Brain microvascular endothelial cell (primary cell): ENCODE measurements at places on chromosomes 16 and 17.

DNA sequence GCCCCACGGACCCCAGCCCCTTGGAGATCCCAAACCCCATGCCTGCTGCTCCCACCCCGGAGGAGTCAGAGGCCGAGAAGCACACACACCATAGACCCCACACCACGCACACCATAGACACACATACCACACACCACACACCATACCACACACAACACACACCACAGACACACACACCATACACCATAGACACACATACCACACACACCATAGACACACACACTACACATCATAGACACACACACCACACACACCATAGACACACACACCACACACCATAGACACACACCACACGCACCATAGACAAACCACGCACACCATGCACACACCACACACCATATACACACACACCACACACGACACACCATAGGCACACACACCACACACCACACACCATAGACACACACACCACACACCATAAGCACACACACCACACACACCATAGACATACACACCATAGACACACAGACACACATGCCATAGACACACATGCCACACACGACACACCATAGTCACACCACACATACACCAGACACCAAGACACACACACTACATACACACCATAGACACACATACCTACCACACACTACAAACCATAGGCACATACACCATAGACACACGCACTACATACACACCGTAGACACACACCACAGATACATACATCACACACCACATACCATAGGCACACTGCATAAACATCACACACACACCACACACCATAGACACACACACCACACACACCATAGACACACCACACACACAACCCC lies 11.3 kb downstream of the TBC1D16 start:
- no peak for DNase-seq

GRCh38 chr16:86010680-86011141 lies 111.7 kb downstream of the IRF8 start:
- DNase-seq = no peak

- no peak for DNase-seq
Measured at GRCh38 chr17:17682293-17682736, 1.1 kb downstream of the RAI1 start.

GRCh38 chr16:55725055-55725777 lies 69.4 kb downstream of the SLC6A2 start:
- no peak for DNase-seq

DNA sequence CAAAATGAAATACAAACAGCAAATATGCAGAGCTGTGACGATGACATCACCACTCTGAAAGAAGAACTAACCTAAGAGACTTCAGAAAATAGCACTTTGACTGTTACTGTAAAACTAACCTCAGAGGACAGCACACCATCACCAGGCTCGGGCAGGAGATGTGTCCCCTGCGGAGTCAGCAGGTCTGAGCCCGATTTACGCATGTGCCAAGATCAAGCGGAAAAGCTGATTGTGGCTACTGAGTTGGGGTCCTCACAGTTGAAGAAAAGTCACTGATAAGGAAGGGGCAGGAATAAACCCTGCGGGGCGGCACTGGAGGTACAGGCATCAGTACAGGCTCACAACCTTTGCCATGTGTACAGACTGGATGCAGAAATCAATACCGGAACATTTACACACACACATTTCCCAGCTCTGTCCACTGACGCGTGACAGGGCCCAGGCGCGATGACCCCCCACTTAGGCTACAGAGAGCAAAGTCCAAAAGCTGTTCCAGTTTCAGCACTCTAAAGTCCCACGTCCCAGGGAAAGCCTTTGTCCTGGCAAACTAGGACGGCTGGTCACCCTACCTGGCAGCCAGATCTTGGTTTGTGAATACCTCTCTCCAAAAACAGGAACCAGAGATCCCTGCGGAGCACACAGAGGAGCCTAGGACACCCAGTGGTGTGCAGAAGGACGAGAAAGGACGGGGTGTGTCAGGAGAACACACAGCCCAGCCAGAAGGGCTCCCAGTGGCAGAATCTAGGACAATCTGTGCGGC lies 21.5 kb downstream of the TRAP1 start:
- no peak for DNase-seq

DNA sequence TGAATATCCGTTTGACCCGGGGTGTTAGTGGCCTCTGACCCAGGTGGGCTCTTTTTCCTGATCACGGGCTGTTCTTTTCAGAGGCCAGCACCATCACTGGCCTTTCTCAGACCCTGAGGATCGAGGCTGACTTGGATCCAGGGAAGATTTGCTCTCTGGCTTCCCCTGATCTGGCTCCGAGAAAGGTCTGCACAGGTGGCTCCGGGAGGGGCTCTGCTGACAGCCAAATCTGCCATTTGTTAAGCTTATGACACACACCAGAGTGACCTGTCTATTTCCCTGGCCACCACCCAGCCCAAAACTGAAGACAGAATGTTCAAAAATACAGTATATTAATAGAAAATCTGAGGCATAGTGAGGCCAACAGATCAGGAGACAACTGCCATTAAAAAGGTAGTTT lies 221.8 kb upstream of the TNRC6C start:
- no peak for DNase-seq

DNA sequence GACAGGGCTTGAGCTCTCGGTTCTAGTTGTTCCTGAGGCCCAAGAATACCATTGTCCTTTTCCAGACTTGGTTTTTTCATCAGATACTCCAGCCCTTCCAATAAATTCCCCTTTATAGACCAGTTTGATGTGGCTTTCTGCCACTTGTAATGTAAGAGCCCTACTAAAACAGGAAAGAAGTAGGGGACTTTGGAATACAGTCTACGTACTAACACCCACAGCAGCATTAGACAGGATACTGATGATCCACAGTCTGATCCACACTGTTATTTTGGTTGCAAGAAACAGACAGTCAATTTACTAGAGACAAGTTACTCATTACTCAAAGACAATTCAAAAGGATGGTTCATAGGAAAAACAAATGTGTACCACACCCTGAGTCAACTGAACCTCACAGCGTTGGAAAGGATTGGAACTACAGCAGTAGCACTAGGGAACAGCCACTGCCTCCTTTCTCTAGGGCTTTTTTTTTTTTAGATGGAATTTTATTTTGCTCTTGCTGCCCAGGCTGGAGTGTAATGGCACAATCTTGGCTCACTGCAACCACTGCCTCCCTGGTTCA lies 45.9 kb upstream of the MED13 start:
- DNase-seq = no peak

GRCh38 chr16:84143784-84144199 lies 1.2 kb downstream of the HSDL1 start:
- DNase-seq = no peak

- peak; percentile 52 for DNase-seq
Measured at GRCh38 chr16:70520612-70521297, 2.6 kb downstream of the COG4 start.

GRCh38 chr17:1379930-1380313 lies 20.1 kb downstream of the YWHAE start:
- no peak for DNase-seq

GRCh38 chr17:74740173-74740572 lies 3.1 kb downstream of the RAB37 start:
- DNase-seq = no peak

GRCh38 chr16:22787466-22788192 lies 26.3 kb upstream of the HS3ST2 start:
- DNase-seq = no peak

DNA sequence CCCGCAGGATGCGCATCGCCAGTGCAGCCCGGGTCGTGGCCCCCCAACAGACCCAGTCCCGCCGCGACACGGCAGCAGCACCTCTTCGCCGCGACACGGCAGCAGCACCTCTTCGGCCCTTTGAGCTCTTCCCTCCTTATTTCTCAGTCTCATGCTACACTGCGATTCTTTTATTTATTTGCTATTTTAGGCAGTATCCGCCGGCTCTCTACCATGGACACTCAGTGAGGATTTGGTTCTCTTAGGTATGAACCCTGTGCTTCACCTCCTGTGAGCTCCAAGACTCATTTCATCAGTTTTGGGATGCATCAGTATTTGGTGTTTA lies 8.3 kb upstream of the MAP2K3 start:
- DNase-seq = no peak

GRCh38 chr16:8959921-8960787 lies 3.6 kb downstream of the USP7 start:
- DNase-seq = no peak

- DNase-seq = peak; percentile 70
Measured at GRCh38 chr17:45394913-45395568, 37.6 kb downstream of the ARHGAP27 start.

GRCh38 chr16:89452241-89452640 lies 38.1 kb downstream of the ANKRD11 start:
- no peak for DNase-seq

GRCh38 chr17:59038734-59039133 lies 67.9 kb downstream of the TRIM37 start:
- DNase-seq = peak; percentile 57

- DNase-seq = peak; percentile 73
Measured at GRCh38 chr16:73949574-73950320, 346.9 kb upstream of the PSMD7 start.

DNA sequence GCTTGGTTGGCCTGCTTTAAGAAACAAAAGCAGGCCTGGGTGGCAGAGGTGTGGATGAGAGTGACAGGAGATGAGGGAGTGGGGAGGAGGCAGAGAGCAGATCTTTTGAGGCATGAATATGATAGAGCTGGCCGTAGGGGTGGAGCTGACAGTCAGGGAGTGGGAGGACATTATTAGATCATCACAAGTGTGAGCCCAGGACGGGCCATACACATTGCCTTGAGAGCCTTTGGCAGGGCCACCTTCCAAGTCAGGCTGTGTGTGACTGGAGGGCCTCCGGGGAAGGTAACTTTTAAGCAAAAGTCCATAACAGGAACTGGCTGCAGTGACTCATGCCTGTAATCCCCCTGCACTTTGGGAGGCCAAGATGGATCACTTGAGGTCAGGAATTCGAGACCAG lies 26.3 kb downstream of the GINS3 start:
- DNase-seq = peak; percentile 13

GRCh38 chr16:89958068-89958467 lies 9.5 kb downstream of the DEF8 start:
- DNase-seq = peak; percentile 35

DNA sequence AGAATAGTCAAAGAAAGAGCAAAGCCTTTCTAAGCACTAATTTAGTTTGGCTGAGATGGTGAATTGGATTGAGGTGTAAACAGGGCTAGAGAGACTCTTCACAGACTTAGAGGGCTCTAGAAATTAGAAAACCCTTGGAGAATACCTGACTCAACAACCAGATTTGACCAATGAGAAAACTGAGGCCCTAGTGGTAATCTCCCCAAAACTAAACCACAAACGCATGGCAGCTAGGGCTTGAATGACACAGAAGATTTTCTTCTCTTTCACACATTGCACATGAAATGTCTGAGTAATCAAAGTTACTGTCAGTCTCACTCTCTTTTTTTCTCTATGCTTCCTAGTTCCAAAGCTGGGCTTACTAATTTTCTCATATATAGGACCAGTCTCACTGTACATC lies 314.5 kb upstream of the KCNJ16 start:
- no peak for DNase-seq

- DNase-seq = no peak
Measured at GRCh38 chr16:87947356-87948118, 3.7 kb upstream of the BANP start.

GRCh38 chr17:6651919-6652452 lies 424 bp downstream of the C17orf100 start:
- no peak for DNase-seq

DNA sequence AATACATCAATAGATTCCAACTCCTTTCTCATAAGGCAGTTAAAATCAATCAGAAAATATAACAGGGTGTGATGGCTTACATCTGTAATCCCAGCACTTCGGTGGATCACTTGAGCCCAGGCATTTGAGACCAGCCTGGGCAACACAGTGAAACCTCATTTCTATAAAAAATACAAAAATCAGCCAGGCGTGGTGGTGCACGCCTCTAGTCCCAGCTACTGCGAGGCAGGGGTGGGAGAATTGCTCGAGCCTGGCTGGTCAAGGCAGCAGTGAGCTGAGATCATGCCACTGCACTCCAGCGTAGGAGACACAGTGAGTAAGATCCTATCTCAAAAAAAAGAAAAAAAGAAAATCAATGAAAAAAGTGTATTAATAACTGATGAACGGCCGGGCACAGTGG lies 258.6 kb downstream of the NTN1 start:
- DNase-seq = no peak

DNA sequence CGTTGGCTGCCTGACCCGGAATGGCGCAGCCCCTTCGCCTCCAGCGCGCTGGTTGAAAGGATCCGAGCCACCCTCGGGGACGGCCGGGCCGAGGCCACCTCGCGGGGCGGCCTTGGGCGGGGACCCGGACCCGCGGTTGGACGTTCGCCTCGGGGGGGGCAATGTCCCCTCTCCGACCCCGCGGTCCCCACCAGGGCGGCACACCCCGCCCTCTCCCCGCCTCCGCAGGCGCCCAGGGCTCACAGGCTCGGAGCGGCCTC lies 1.0 kb upstream of the SOX8 start:
- no peak for DNase-seq

DNA sequence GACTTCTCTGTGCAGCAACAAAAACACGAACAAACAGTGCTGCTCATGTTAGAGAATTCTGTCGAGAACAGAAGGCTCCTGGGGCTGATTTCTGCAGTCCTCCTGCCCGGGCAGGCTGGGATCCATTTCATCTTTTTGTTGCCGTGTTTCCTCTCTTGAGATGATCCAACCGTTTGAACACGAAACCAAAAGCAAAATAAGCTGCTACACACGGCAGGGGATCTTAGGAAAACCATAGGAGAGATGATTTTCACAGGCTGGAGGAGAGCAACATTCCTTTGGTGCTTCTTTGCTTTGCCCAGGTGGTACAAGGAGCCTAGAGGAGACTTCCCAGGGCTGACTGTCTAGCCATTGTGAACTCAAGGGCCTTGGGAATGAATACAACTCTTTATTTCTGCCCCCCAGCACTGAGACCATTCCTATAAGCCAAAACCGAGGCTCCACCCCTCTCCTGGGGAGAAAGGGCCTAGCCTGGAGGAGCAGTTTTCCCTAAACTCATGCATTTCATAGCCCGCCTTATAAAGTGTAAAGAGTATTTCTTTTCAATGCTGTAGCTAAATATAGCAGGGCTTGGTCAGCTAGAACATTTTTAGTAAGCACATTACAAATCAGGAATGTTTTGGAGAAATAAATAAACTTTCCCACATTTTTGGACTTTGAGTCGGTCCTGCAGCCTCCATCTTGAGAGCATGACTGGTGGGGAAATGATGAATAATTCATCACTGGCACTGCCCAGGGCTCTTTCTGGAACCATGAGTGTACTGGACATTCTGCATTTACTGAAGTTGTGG lies 7.7 kb downstream of the FOXL1 start:
- DNase-seq = no peak
